ENCODE measurements at places on chromosomes 5 and 9. TPM values are rescaled to one million over a fixed set of nuclear protein-coding genes. Genes with fewer than 3 reads are reported as not detected.

DNA sequence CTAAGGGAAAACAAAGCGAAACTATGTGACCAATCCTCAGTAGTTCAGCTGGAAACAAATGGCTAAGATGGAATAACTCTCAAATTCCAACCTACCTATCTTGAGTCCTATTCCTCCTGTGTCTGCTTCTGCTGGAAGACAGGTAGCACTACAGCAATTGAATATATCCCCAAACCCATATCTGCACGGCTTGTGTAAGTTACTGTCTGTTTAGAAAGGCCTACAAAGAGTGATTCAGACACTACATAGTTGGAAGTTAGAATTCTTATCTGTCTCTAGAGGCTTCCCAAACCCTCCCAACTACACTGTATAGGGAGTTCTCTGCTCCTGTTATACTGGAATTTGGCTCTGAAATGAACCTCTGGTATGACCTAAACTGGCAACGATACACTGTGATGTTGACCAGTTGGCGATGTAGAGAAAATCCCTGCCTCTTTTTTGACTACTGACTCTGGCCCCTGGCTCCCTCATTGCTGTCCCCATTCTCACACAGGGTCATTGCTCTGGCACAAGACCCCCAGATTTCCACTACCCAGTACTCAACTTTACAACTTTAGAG is 22.6 kb upstream of the NADK2 start:
- no peak for DNase-seq

DNA sequence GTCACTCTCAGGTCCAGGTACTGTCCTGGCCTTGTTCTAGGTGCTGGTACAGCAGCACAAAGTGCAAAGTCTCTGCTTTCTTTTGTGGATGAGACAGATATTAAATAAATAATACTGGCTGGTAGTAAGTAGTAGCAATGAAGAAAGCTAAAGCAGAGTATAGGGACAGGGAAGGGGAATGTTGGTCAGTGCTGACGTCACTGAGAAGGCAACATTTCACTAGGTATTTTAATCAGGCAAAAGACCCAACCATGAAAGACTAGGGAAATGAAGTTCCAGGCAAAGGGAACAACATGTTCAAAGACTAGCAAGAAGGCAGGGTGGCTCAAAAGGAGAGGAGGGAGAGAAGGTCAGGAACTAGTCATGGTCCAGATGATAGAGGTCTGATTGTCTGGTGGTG is 388.2 kb downstream of the YTHDC2 start:
- DNase-seq, result no peak

GRCh38 chr5:13745508-13745907 is 199.0 kb downstream of the DNAH5 start:
- no peak for DNase-seq

DNA sequence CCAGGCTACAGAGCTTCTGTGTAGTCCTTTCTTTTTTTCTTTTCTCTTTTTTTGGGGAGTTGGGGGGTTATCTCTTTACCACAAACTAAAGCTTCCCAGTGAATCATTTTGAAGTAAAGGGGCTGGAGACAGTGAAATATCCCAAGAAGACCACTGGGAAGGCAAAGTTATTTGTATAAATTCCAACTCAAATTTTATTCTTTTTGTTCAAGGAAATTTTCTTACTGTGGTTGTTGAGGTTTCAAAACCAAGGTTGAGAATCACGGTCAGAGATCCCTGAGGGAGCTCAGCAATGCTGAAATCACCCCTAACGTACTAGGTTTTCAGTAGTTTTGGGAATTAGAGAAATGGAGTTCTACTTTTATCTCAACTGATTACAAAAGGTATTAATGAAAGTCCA is 175.7 kb downstream of the ARHGEF28 start:
- no peak for DNase-seq

REEP2 gene
- total RNA-seq, result 72.8 TPM

DNA sequence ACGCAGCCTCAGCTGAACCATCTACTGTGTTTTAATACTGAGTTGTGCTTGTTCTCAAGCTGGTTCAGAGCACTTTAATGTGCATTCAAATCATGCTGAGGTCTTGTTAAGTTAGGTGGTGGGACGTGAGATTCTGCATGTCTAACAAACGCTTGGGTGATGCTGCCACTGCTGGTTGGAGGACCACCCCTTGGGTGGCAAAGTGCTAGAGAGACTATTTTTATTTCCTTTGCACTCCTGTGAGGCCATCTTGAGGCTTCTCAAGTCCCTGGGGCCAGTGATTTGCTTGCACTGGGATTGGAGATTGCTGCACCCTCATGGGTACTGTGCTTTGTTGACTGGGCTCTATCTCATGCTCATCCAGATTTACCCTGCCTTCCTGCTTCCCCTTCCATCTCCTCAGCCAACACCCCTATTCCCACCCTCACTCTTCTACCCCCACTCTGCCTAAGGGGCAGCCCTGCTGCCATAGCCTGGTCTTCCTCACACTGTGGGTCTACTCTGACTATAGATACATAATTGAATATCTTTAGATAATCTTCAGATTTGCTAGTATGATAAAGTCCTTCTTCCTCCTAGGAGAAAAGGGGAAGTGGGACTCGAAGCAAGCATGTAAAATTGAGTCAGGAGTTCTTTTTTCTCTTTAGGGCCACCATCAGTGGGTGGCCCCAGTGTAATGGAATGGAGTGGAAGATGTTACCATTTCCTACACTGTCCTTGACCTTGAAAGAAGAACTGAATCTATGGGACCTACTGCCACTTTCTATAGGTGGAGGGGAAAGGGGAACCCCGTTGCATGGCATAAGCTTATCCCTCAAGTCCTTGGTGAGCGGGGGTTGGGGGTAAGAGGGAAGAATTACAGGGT is 45.1 kb upstream of the SUB1 start:
- DNase-seq, result no peak

DNA sequence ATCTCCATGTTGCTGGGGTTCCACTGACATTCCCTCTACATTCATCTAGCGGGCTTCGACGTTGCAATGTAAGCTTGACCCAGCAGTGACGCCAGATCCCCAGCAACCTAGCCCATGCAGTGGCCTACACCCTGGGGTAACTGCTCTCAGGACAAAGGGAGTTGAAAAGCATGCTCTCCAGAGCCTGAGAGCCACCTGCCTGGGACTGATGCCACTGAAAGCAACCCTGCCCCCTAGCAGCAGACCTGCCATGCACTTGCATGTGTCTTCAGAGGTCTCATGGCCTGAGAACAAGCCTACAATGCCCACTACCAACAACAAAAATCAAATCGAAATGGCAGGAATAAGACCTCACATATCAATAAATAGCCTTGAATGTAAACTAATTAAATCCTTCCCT is 330.3 kb downstream of the TRIM36 start:
- no peak for DNase-seq

DNA sequence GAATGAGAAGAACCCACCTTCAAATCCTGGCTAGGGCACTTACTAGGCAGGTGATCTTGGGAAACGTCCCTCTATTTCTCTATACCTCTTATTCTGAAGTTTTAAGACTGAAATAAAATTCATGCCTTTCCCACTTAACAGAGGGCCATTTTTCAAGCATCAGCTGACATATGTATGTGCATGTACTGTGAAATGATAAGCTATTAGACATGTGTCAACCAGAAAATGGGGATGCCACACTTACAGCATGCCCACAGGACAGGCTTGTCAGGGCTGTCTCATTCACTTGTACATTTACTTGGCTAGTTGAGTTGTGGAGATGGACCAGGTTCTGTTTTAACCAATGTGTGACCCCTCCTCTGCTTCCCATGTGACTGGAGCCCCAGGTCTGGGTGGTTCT is 78.5 kb downstream of the C9orf152 start:
- DNase-seq, result no peak

DNA sequence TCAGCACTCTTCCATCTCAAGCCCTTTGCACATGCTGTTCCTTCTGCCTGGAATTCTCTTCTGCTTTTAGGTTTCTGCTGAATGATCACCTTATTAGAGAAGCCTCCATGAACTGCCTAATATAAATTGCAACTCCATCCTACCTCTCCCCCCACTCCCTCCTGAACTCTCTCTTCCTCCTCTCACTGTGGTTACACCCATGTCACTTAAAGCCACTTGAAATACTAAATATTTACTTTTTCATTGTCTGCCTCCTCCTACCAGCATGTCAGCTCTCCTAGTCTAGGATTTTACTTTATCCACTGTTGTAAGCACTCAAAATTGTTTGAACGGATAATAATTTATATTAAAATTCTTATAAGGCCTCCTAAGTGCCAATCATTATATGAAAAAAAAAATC is 43.8 kb downstream of the ACTL7B start:
- DNase-seq, result no peak

RPS14 gene
- 2,784 TPM for total RNA-seq

ENTPD2 gene
- total RNA-seq, result 55.6 TPM

ZNF658 gene
- 10.0 TPM for total RNA-seq

- no peak for DNase-seq
These were observed 47.2 kb upstream of the COX7C start for GRCh38 chr5:86570427-86571083.

- DNase-seq, result no peak
These were observed 33.1 kb downstream of the DBH start for GRCh38 chr9:133669182-133669801.

DNA sequence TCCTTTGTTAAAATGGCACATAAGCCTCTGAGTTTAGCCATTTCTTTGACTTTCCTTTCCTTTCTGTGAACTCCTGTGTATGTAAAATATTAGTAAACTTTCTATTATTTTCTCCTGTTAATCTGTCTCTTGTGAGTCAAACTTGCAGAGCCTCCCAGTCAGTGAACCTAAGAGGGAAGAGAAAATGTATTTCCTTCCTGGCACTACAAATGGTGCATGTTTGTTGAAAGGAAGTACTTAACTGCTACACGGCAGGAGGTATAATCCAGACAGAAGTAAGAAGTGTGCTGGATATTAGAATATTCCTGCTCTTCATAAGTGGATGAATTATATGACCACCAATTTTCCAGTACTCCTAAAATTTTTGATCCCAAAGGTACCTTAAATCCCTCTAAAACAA is 23.0 kb downstream of the CTSL start:
- no peak for DNase-seq

DNA sequence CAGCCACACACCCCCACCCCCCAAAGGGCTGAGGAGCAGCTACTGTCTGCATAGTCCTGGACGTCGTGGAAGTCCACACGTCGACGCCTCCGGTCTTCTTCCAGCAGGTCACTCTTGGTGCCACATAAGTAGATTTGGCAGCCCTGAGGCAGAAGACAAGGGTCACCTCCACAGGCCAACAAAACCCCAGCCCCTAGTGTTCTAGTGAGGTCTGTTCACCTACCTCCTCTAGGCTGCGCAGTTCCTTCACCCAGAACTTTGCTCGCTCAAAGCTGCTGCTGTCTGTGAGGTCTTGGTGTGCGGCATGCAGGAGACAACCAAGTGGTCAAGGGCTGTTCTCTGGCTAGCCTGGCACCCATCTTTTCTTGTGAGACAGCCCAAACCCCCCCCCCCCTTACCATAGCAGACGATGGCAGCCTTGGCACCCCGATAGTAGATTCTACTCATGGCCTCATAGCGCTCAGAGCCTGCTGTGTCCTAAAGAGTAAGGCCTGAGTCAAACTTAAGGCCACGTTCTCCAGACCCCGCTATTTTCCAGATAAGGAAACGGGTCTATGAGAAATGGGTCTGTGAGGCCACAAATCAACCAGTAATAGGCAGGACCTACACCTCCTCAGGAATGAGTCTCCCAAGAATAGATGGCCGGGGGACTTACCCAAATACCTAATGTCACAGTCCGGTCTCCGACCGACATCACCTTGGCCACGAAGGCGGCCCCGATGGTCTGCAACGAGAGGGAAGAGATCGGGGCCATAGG is 987 bp downstream of the RAB24 start:
- DNase-seq, result no peak

ECSCR gene
- 565 TPM for total RNA-seq

GRCh38 chr9:136525841-136526499 is 19.9 kb downstream of the NOTCH1 start:
- no peak for DNase-seq

RAB3C gene
- 16.1 TPM for total RNA-seq

GRCh38 chr9:79662537-79662956 is 90.8 kb downstream of the TLE4 start:
- DNase-seq, result no peak

DNA sequence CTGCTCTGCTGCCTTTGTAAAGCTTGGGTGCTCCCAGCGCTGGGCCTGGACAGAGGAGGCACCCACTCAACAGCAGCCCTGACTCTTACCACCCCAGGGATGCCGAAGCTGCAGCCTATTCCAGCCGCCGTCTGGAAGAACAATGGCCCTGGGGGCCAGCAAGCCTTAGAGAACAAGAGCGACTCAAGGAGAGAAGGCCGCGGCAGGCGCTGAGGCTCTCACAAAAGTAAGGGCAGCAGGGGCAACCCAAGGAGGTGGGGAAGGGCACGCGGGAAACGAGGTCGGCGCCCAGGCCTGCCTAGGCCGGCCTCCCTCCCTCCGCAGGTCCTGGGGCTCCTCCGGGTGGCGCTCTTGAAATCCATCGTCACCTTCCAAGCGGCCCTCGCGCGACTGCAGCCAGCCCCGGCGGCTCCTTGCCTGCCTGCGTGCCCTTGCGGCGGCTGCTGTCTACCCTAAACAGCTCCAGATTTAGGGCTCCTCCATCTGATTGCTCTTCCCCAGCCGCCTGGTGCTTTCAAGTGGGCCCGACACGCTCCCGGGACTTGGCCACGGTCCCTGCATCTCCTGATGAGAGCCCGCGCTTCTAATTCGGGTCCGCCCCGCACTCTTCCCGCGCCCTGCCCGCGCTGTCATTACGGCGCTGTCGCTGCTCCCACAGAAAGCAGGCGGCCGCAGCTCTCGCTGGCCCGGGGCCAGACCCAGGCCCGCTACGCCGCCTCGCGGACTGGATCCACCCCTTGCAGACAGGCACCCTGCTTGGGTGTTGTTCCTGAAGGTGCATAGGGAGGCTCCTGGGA is 213.3 kb downstream of the SEMA6A start:
- peak; percentile 49 for DNase-seq

- no peak for DNase-seq
These were observed 120.8 kb upstream of the PDE4D start for GRCh38 chr5:60014331-60014730.

PCDH1 gene
- 140 TPM for total RNA-seq

SLC6A3 gene
- total RNA-seq, result 0.10 TPM

- no peak for DNase-seq
These were observed 90.1 kb downstream of the SNCAIP start for GRCh38 chr5:122401976-122402725.

- no peak for DNase-seq
These were observed 56.0 kb downstream of the PSD2 start for GRCh38 chr5:139851558-139851957.
